Kidney epithelial cell (primary cell): ENCODE measurements at places on chromosomes 6 and 20. TPM values are rescaled to one million over a fixed set of nuclear protein-coding genes. Genes with fewer than 3 reads are reported as not detected.

IL20RA gene
- total RNA-seq = 0.46 and 0.89 TPM in 2 replicates

HLA-DPA1 gene
- total RNA-seq = 0.29 and 0.48 TPM in 2 replicates

LHFPL5 gene
- total RNA-seq = not detected in 2 replicates

GRCh38 chr6:161354956-161355355 is 81.1 kb upstream of the AGPAT4 start:
- no peak for DNase-seq

GRCh38 chr6:50724381-50725124 is 11.2 kb downstream of the TFAP2D start:
- DNase-seq = no peak

TPMT gene
- 12.4 and 14.9 TPM in 2 replicates for total RNA-seq

- DNase-seq = no peak
These were observed 63.7 kb downstream of the RNGTT start for GRCh38 chr6:88899569-88900316.

DNA sequence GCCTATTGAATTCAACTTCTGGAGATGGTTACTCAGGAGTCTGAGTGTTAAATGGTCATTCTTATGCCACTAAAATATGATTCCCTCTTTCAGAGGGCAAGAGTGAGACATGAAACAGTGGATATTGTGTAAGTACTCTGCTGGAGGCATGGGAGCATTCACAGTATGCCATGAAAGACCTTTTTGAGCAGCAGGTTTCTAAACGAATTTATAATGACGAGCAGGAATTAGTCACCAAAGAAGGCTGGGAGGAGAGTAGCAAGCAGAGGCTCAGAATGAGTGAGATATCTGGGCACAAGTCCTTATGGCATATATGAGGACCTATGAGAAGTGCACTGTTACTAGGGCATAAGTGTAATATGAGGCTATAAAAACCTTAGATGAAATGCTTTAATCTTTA is 10.9 kb upstream of the MYB start:
- no peak for DNase-seq

DNA sequence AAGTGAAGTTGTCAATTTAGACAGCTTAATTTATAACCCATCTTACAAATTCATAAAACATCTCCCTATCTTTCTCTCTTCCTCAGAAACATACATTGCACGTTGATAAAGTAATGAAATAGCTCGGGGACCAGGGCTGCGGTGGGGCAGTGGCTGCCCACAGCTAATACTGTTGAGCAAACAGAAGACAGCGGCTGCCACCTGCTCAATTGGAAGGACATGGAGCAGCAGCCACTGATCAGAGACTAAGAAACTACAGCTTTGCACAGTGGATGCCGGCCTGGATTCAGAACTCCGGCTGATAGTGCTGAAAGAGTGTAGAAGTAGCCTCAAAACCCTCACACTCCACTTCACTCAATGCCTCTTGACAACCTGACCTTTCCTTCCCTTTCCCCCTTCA is 157.9 kb upstream of the PDE10A start:
- DNase-seq = no peak

GRCh38 chr6:144162977-144163376 is 12.7 kb downstream of the STX11 start:
- DNase-seq = no peak

- DNase-seq = no peak
These were observed 133.4 kb upstream of the KCNG1 start for GRCh38 chr20:51156041-51156982.

BPIFB1 gene
- total RNA-seq = not detected in 2 replicates

FAM209B gene
- 0.48 TPM in 1 of 2 replicates, not detected in the other for total RNA-seq

RBBP9 gene
- 17.3 and 25.7 TPM in 2 replicates for total RNA-seq

GRCh38 chr6:134339216-134339615 is 21.3 kb upstream of the SGK1 start:
- no peak for DNase-seq

DNA sequence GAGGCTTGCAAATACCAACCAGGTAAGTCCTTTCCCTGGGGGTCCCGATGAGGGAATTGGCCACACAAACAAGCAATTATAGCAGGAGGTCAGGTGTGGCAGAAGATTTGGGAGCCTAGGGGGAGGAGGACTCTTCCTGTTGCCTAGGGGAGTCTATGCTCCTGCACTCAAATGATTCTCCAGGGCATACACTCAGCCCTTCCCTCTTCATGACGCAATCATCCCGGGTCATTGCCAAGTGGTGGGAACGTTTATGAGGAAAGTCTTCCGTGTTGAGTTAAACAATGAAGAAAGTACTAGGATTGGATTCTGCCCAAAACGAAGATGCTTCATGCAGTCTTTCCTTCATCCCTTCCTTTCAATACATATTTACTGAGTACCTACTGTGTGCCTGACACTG is 186.5 kb upstream of the TSHZ2 start:
- DNase-seq = no peak

DNA sequence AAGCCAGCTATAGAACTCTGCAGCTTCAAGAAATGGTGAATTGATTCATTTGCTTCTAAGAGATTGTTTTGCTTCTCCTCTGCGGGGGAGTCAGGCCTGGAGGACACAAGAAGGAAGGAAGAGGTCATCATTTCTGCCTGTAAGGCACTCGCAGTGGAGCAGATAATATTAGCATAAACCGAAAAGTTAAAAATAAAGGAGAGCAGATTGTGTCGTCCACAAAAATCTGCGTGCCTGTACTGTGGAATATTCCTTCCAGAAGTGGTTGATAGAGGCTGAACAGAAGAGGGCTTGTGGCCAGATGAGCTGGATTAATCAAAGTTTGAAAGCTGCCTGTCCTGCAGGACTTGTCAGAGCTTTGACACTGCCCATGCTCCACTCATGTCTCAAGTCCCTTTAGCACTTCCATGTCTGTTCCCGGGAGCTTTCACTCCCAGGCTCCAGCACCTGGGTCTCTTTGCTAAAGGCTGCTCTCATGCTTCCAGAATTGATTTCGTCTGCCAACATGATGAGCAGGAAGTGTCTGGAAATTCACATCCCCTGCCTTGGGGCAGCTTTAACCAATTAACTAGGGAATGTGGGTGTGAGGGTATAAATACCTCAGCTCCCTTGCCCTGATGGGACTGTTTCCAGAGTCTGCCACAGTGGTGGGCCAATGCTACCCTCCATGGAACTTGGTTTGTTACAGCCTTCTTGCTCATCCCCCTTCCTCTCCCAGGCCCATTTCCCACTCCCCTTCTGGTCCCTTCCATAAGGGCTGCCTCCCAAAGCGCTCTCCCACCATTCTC is 65.1 kb upstream of the STX16 start:
- no peak for DNase-seq

PEX3 gene
- 11.4 and 24.4 TPM in 2 replicates for total RNA-seq

POM121L2 gene
- not detected in 2 replicates for total RNA-seq

DNA sequence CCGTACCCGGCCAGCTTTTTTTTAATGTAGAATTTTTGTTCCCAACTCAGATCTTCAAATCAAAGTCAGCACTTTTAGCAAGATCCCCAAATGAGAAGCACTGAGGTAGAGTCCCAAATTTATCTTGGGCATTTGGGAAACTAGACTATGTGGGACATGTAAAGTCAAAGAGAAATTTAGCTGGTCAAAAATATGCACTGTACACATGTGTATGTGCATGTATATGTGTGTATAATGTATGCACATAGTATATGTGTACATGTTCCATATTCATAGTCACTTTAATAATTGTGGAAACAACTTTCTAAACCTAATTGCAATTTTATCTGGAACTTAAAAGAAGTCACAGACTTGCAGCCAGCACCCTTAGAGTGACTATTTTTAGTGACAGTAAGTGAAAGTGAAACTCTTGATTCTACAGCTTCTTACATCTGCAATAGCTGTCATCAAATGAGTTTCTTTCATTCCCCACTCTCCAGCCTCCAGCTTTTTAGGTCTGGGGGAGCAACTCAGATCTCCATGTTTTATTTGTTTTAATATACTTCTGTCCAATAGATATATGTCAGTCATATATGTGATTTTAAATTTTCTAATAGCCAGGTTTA is 53.6 kb downstream of the CDC40 start:
- no peak for DNase-seq

TTLL9 gene
- not detected in 2 replicates for total RNA-seq

DNA sequence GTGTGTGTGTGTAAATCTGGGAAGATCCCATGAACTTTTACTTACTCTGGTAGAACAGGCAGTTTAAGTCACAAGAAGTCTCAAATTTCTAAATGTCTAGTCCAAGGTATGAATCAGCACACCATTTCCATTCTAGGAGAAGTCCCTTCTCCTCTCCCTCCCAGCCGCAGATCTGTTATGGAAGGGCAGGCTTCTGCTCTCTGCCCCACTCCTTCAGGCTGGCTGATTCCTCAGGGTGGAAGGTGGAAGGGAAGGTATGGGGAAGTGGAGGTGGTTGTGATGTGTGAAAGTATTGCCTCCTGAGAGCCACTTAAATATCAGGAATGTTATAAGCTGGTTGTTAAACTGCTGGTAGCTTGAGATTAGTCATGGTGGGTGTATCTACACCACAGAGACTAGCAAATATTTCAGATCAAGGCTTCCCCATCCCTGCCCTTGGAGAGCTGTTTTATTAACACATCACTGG is 44.5 kb upstream of the LAMA4 start:
- peak; percentile 82 for DNase-seq

GRCh38 chr6:121143476-121143875 is 190.8 kb downstream of the TBC1D32 start:
- no peak for DNase-seq

RIMS4 gene
- total RNA-seq = not detected in 2 replicates

DNA sequence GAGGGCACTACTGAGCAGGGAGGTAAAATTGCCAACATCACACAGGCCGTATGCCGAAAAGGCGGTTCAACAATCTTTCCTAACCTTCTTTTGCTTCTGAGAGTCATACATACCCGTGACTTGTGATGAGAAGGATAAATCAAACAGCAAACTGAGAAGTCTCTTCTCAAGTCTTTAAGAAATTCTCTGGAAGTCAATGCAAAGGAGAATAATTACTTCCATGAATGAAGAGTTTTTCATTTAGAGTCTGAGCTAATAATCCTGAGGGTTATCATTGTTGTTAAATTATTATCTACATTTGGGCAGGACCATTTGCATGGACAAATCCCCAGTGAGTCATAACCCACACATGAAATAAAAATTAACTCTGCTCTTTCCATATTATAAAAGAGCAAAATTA is 22.4 kb upstream of the ILRUN start:
- no peak for DNase-seq

RBPJL gene
- total RNA-seq = not detected in 2 replicates

DNA sequence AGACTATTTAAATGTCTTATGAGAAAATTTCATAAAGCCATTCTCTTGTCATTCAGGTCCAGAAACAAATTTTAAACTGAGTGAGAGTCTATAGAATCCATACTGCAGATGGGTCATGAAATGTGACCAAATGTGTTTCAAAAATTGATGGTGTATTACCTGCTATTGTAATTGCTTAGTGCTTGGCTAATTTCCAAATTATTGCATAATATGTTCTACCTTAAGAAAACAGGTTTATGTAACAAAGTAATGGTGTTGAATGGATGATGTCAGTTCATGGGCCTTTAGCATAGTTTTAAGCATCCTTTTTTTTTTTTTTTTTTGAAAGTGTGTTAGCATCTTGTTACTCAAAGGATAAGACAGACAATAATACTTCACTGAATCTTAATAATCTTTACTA is 5.0 kb downstream of the MARCKS start:
- DNase-seq = no peak

FBXL4 gene
- 13.0 and 15.4 TPM in 2 replicates for total RNA-seq

GRCh38 chr6:148465670-148466069 is 123.0 kb downstream of the SASH1 start:
- DNase-seq = no peak

LY6G5C gene
- not detected in 2 replicates for total RNA-seq

COL19A1 gene
- total RNA-seq = not detected in 2 replicates

GRCh38 chr6:110509617-110510241 is 33.3 kb upstream of the SLC22A16 start:
- peak; percentile 82 for DNase-seq

SYNCRIP gene
- total RNA-seq = 76.1 and 88.8 TPM in 2 replicates

KHDRBS2 gene
- 0.17 TPM in 1 of 2 replicates, not detected in the other for total RNA-seq

RCAN2 gene
- total RNA-seq = 5.6 and 6.2 TPM in 2 replicates

NANP gene
- total RNA-seq = 6.2 and 7.0 TPM in 2 replicates

DNA sequence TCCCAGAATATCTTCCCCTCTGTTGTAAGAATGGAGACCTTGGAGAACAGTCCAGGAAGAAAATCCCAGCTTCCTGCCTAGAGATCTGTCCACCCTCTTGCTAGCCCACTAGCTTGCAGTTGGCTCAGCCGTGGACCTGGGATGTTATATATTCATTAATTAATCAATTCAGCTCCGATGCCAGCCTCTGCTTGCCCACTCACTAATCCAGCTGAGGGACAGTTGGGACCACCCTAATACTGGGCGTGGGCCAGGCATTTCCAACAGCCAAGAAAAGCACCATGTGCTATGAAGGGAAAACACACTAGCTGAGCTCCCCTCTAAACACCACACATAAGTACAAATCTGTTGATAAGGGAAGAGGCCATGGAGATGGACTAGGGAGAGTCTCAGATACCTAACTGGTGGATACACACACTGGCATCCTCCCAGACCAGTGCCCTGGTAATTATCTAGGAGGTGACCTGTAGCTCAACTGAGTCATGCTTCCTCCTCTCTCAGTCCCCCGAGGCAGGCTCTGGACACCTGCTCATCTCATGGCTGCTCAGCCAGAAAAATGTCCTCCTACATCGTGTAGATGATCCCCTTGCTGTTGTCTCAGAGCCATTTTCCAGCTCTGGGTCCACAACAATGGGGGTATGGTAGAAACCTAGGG is 78.9 kb downstream of the ANKRD60 start:
- no peak for DNase-seq

GRCh38 chr6:163712981-163713380 is 298.5 kb downstream of the QKI start:
- DNase-seq = no peak

GRCh38 chr6:137754366-137754765 is 112.7 kb upstream of the TNFAIP3 start:
- no peak for DNase-seq

- no peak for DNase-seq
These were observed 181.6 kb downstream of the CDH26 start for GRCh38 chr20:60139663-60140446.
